Suppressor macrophage (primary cell): ENCODE measurements at places on chromosomes 4 and X.

GRCh38 chrX:118644378-118644777 lies 83.0 kb upstream of the IL13RA1 start:
- DNase-seq = peak; percentile 7

GRCh38 chrX:154384284-154384892 lies 5.3 kb downstream of the EMD start:
- DNase-seq = no peak

- DNase-seq = no peak
These were observed 400.2 kb downstream of the MID1IP1 start for GRCh38 chrX:39201305-39201990.

DNA sequence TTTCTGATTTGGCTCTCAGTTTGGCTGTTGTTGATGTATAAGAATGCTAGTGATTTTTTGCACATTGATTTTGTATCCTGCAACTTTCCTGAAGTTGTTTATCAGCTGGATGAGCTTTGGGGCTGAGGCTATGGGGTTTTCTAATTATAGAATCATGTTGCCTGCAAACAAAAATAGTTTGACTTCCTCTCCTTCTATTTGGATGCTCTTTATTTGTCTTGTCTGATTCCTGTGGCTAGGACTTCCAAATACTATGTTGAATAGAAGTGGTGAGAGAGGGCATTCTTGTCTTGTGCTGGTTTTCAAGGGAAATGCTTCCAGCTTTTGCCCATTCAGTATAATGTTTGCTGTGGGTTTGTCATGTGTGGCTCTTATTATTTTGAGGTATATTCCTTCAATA lies 734.7 kb upstream of the FAM241A start:
- no peak for DNase-seq

DNA sequence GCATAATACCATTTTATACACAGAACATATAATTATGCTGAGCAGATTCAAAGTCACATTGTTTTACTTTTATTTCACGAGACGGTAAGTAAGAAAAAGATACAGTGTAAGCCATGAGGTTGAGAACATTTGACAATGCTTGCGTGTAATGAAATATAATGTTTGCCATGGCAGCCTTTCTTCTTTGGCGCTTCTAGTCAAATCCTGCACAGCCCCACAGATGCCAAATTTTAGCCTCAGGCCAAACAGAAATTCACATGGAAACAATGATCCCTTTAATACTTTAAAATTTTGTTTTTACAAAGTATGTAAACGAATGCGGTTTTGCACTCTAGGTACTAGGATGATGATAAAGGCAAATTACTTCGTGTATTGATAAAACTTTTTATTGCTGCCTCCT lies 502.7 kb upstream of the SMIM31 start:
- no peak for DNase-seq

DNA sequence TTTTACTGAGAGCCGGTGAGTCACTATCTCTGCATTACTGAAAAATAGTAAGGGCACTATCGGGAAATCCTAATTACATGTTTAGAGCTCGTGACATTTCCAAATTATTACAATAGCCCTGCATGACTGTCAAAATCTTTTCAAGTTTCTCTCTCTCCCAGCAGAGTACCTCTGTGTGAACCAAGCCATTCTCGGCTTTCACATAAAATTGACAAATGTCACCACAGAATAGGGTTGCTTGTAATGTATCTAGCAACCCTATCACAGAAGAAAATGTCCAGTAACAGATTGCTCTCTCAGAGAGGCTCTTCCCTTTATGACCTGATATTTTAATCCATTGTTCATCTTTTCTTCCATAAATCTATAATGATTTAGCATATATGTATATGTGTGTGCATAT lies 144.8 kb upstream of the GNPDA2 start:
- no peak for DNase-seq
